ENCODE measurements at places on chromosomes 4 and X.

GRCh38 chrX:68534691-68535090 lies 35.8 kb downstream of the YIPF6 start:
- no peaks in the 10 kb centered on the region for H3K27me3 ChIP-seq
- peaks cover 1% of the 10 kb centered on the region for H3K4me1 ChIP-seq
- DNase-seq: no peak
- no peak overlapping the region for H3K4me3 ChIP-seq
- H3K27ac ChIP-seq: no peak overlapping the region

DNA sequence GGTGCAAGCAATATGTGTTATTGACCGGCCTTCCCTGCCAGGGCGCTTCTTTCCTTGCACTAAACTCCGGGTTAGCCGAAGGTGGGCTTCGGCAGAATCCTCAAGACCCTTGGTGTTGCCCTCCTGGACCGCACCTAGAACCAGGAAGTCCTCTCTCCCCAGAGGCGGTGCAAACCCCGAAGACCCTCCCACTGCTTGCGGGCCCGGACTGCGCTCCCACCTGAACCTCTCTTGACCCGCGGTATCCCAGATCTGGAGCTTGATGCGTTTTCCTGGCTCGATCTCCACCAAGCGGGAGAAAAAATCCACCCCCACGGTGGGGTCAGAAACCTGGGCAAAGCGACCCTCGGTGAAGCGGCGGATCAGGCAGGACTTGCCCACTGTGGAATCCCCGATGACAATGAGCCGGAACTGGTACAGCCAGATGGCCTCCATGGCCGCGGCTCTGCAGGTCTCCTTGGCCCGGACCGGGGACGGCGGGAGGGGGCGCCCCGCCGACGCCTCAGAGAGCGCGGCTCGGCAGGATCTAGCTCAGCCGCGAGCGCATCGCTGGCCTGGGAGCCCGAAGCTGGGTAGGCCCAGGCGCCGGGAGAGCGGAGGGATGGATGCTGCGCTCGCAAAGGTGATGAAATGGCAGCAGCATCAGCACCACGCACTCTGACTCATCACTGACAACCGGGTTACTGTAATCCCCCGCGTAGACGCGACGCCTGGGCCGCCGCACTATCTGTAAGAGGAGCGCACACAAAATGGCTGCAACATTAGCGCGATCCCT lies at the start of gene RAB39B:
RAB39B (minus strand) TSS at position 638 of the 775 bp plus-strand sequence; CDS start at position 435, 203 bp downstream.
- peak; percentile 33 for DNase-seq
- no peaks in the 10 kb centered on the region for H3K4me1 ChIP-seq
- H3K27me3 ChIP-seq: no peaks in the 10 kb centered on the region
- peak within 1 kb of the TSS; percentile 60 for H3K4me3 ChIP-seq

GRCh38 chr4:93748373-93749291 lies 79.9 kb upstream of the ATOH1 start:
- H3K4me1 ChIP-seq: peaks cover 4% of the 10 kb centered on the region
- no peak for DNase-seq
- no peaks in the 10 kb centered on the region for H3K36me3 ChIP-seq
- H3K4me3 ChIP-seq: no peak overlapping the region
- H3K27ac ChIP-seq: no peak overlapping the region
- H3K27me3 ChIP-seq: no peaks in the 10 kb centered on the region

GRCh38 chr4:183876268-183876934 lies 28.7 kb upstream of the STOX2 start:
- no peak for DNase-seq
- H3K4me3 ChIP-seq: no peak overlapping the region
- H3K27ac ChIP-seq: no peak overlapping the region
- H3K36me3 ChIP-seq: no peaks in the 10 kb centered on the region

Data from neuronal stem cell (in vitro differentiated cells).